ENCODE measurements at places on chromosomes 1 and 21.
A peak's percentile ranks its signal among the peaks of the same experiment; 100 is the strongest.

DNA sequence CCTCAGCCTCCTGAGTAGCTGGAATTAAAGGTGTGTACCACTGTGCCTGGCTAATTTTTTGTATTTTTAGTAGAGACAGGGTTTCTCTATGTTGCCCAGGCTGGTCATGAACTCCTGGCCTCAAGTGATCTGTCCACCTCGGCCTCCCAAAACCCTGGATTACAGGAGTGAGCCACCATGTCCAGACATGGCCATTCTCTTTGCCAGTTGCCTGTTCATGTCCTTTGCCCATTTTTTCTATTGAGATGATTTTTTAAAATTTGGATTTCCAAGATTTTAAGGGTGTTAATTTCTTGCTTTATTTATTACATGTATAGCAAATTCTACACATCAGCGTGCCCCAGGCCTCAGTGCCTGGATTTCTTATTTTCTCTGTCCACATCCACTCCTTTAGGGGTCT, 2.8 kb downstream of the POLR3GL start:
- DNase-seq = no peak

GRCh38 chr1:58620926-58621325, 43.9 kb upstream of the TACSTD2 start:
- no peak for DNase-seq

GRCh38 chr21:31316072-31316471, 28.0 kb downstream of the TIAM1 start:
- no peak for DNase-seq

DNA sequence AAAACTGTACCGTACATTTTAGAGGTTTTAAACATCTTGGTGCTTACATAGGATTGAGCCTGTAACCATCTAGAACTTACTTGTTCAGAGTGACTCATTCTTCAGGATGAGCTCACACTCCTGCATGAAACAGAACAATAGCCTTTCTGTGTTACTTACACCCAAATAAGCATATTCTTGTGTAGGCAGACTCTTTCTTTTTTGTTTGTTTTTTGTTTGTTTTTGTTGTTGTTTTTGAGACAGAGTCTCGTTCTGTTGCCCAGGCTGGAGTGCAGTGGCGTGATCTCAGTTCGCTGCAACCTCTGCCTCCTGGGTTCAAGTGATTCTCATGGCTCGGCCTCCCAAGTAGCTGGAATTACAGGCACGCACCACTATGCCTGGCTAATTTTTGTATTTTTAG, 3.8 kb upstream of the CA6 start:
- DNase-seq = no peak

DNA sequence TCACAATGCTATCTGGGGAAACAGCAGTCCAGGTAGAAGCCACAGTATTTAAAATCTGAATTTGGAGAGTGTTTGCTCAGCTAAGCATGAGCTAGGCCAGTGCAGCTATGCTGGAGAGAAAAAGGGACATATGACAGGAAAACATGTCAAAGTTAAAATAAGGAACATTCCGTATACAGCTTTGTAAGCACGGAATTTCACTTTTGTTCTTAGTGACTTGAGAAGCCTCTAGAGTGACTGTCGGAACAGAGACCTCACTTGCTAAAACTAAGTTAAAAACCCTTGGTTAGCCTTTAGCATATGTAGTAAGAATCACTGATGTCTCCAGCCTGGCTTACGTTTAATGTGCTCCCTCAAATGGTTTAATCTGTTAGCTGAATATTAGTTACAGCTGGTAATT, 661.7 kb downstream of the KCNT2 start:
- DNase-seq = no peak

DNA sequence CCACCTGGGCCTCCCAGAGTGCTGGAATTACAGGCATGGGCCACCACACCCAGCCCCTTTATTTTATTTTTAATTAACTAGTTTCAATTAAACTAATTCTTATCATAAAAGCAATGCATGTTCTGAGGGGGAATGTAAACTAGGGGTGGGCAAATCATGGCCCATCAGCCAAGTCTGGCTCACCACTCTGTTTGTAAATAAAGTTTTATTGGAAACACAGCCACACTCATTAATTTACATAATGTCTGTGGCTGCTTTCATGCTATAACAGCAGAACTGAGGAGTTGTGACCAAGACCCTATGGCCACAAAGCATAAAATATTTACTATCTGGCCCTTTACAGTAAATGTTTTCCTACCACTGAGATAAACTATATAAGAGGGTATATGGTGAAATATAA, 28.7 kb upstream of the IPO9 start:
- DNase-seq = no peak

DNA sequence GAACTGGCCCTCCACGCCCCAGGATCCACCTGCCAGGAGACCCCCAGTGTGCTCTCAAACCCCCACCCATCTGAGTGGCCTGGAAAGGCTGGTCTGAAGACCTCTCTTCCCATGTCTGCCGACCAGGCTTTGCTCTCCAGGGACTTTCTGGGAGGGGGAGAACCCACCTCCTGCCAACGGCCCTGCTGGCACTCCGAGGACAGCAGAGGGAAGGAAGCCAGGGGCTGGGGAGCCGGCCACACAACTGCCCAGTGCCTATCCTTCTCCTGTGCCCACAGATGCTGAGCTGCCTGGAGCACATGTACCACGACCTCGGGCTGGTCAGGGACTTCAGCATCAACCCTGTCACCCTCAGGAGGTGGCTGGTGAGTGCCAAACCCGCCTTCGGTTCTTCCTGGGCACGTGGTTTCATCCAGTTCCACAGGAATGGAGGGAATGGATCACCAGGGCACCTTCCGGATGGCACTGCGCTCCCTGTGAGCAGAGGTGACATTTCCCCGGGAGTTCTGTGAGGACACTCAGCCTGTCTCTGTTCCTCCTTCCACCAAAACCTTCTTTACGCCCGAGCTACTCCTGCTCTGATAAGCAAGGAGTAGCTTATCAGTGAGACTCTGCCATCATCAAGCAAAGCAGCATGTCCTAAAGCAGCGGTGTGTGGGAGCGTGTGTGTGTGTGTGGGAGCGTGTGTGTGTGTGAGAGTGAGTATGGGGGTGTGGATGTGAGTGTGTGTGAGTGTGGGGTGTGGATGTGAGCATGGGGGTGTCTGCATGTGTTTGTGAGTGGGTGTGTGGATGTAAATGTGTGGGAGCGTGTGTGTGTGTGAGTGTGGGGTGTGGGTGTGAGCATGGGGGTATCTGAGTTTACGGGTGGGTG, 105.5 kb downstream of the PDE9A start:
- no peak for DNase-seq

DNA sequence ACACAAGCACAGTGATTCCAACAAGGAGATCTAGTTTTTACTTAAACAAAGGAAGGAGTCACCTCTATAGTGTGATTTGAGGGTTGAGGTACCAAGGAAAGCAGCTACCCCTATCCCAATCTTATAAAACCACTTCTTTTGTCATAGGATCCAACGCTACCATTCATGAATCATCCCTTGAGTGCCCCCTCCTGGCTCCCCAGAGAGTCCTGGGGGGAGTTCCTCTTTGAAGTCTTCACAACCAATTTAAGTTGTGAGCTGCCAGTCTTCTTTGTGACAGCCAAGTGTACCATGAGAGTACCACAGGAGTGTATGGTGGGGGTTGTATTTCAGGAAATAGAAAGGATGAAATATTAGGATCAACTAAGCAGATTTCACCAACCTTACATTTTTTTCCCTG, 39.1 kb upstream of the NHLH2 start:
- no peak for DNase-seq

- no peak for DNase-seq
These were observed 7.4 kb upstream of the CELSR2 start for GRCh38 chr1:109241841-109242345.

GRCh38 chr21:39218082-39218409, 34.8 kb upstream of the PSMG1 start:
- DNase-seq = no peak

GRCh38 chr1:179924268-179924667, 30.3 kb upstream of the CEP350 start:
- no peak for DNase-seq

GRCh38 chr1:47382399-47382983, 33.6 kb upstream of the FOXE3 start:
- no peak for DNase-seq

- DNase-seq = no peak
These were observed 96.5 kb upstream of the BTG3 start for GRCh38 chr21:17709266-17709611.

DNA sequence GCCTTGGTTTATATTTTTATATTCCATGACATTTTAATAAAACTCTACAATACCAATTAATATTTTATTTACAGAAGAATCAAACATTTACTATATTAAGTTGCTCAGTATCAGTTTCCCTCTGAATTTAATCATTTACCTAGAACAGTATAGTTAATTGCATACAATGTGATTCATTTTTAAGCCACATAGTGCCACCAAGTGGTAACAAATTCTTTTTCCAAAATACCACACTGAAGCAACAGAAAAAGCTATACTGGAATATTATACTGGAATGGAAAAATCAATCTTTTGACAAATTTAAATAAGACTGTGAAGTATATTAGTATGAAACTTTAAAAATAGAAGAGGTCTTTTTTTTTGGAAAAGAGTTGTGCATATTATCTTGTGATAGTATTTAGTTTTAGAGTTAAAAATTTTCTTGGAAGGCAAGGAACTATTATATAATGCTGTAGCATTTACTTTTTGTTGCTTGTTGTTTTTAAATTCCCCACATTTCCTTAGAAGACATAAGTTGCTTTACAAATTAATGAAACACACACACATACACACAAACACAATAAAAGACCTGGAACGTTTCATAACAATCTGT, 57.3 kb downstream of the ZNF644 start:
- DNase-seq = no peak

DNA sequence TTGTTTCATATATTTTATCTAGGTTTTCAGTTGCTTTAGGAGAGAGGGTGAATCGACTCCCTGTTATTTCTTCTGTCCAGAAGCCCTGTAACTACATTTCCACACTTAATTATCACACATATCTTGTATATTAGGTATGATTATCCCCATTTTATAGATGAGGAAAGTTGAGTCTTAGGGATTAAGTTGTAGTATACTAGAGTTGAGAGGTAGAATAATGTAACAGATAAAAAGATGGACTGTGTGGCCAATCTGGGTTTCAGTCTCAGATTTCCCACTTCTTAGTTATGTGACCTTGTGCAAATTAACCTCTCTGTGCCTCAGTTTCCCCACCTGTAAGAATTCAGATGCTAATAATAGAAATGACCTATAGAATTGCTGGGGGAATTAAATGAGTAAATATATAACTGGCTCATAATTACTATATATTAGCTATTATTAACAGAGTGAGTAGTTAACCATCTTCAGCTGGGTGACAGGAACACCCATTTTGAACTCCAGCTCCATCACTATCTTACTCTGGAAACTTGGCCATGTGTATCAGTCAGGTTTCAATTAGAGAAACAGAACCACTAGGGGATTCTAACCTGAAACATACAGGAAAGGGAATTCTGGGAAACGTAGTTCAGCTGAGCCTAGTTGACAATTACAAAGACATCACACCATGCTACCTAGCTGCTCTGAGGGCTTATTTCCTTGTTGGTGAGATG, 20.4 kb upstream of the FOXO6 start:
- DNase-seq = no peak

GRCh38 chr1:158099185-158099584, 81.5 kb upstream of the CD1D start:
- no peak for DNase-seq

GRCh38 chr1:109248797-109249629, at the start of gene CELSR2:
CELSR2 (plus strand) TSS chr1:109249539; CDS start chr1:109250080, 541 bp downstream.
- DNase-seq = peak; percentile 50

GRCh38 chr1:223425550-223425949, 32.3 kb downstream of the CCDC185 start:
- DNase-seq = no peak

- DNase-seq = no peak
These were observed 476.3 kb upstream of the RUNX1 start for GRCh38 chr21:35525443-35525842.

GRCh38 chr1:201460814-201461644, 8.0 kb downstream of the PHLDA3 start:
- no peak for DNase-seq

- no peak for DNase-seq
These were observed 31.4 kb upstream of the OLIG2 start for GRCh38 chr21:32994305-32994704.

GRCh38 chr1:181985936-181986906, 75.3 kb downstream of the ZNF648 start:
- no peak for DNase-seq

DNA sequence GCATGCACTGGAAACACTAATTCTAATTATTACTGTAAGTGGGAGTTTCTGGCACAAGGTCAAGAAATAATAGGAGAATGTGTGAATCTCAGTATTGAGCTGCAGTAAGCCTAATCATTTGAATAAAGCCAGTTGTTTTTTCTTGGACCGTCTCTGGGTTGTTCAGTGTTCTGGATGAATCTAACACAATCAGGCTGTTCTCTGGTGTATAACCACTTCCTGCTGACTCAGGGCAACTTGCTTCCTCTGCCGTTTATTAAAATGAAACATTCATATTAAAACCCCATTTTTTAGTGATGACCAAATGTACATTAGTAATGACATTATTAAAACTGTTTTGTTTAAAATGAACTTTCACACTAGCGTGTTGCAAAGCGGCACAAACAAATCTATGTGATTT, 273.1 kb upstream of the SNX7 start:
- DNase-seq = no peak

DNA sequence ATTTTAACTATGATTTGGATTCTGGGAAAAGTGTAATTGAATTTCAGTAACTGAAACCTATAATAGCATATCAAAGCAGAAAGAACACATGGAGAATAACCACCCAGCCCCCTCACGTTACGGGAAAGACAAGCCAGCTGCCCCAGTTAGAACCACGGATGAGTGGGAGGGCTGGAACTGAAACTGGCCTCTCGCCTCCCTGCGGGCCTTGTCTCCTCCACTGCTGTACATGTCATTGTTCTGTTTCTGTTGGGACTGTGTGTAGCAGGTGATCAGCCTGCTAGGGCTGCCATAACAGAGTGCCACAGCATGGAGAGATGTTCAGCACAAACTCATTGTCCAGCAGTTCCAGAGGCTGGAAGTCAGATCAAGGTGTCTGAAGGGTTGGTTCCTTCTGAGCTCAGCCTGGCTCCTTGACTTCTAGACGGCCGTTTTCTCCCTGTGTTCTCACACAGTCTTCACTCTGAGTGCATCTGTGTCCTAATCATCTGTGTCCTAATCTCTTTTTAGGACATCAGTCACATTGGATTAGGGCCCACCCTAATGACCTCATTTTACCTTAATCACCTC, 52.4 kb downstream of the MAP3K21 start:
- no peak for DNase-seq

DNA sequence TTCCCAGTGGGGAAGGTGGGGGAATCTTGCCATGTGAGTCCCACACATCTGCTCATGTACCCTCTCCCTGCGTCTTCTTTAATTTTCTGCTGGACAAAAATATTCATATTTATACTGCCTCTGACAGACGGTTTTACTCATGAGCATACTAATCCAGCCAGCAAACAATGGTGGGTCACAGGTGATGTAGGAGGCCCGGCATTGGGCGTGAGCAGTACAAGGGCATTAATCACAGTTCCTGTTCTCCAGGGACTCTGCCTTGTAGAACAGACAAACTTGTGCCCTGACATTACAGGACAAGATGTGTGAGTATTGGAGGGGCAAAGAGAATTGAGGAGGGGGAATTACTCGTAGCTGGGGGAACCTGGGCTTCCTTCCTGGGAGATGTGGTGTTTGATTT, 25.0 kb downstream of the MTARC1 start:
- DNase-seq = no peak

GRCh38 chr1:21447311-21447710, 7.4 kb downstream of the NBPF3 start:
- DNase-seq = no peak

- no peak for DNase-seq
These were observed 2.6 kb downstream of the CHML start for GRCh38 chr1:241637604-241638003.
